ENCODE measurements at places on chromosomes 4 and X.

DNA sequence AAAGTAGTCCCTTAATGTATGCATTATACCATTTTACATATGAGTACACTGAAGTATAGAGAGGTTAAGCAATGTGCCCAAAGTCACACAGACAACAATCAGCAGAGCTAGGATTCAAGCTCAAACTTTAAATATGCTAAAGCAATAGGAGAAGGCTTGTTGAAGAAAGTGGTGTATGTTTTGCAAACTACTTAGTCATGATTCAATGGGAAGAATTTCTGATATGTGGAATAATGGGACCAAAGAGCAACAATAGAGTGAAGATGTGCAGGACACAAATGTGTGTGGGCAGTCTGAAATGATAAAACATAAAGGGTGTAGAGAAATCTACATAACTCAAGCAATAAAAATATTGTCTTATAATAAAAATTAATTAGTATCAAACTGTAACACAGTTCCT lies 109.0 kb upstream of the ARSJ start:
- no peak for DNase-seq

GRCh38 chr4:2489081-2489805 lies 20.3 kb downstream of the RNF4 start:
- no peak for DNase-seq

- DNase-seq, result no peak
These were observed 605.2 kb upstream of the EPHA5 start for GRCh38 chr4:66275411-66276038.

GRCh38 chr4:130296448-130296847 lies 1200.5 kb downstream of the C4orf33 start:
- no peak for DNase-seq

GRCh38 chr4:150327262-150327780 lies 249.1 kb downstream of the DCLK2 start:
- DNase-seq, result no peak

DNA sequence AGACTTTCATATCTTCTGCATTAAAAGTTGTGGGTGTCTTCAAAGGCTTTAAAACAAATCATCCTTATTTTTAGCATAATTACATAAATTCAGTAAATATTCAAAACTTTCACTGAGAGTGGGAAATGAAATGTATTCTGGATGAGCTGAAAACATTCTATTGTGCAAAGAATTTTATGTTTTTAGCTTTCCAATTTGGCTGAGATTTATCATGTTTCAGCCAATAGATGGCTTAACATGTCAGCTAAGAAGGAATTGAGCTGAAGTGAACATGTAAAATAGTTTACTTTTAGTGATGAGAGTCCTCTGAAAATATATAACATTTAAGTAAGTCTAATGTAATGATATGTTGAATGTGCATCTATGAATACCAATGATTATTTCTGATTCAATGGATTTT lies 213.5 kb upstream of the GIMD1 start:
- no peak for DNase-seq

- DNase-seq, result no peak
These were observed 65.6 kb upstream of the PDLIM3 start for GRCh38 chr4:185600801-185601434.

DNA sequence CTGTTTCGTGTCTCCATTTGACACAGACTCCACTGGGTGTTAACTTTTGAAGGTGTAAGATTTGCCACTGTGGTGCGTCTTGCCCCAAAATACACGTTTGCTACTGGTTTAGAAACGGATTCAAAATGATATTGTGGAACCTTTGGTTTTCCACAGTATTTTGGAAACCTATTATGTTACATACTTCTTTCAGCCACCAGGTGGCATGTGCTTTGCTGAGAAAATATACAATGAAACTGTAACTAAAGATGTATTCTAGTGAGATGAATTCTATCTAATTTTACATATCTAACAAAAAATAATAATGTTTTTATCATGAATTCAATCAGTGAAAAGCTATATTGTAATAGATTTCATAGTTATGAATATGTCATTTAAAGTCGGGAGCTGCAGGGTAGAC lies 28.4 kb upstream of the SLITRK4 start:
- no peak for DNase-seq

DNA sequence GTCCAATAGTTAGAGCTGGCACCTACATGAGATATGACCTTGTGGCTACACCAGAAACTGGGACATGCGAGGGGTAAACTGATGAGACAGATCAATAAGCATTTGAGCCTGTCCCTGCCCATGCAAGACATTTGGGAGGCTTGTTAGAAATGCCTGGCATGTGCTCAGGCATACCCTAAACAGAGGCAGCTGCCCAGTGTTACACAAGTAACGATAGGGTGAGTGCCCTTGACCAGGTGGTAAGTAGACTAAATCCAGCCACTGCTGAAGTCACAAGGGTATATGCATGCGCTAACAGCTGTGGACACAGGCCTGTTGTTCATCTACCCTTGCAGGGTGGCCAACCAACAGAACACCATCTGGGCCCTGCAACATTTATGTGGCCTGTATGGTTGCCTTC lies 56.1 kb upstream of the CCDC149 start:
- DNase-seq, result no peak

GRCh38 chrX:13022926-13023325 lies 21.5 kb downstream of the FAM9C start:
- no peak for DNase-seq

DNA sequence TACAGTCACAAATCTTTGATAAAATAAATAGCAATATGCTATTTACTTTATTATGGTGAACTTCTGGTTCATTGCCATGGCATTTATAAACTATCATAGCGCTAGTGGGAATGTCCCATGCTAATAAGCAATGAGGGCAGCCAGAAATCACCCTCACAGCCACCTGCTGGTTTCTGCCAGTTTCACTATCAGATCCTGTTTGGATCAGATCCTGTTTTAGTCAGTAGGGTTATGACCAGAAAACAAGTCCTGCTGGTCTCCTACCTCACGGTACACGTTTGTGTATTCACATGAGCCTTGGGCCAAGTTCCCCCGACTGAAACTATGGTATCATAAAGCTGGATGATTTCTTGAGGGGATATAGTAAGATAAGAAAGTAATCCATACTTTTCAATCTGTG lies 17.7 kb downstream of the FOXR2 start:
- no peak for DNase-seq

- peak; percentile 20 for DNase-seq
These were observed 150.6 kb downstream of the RASL11B start for GRCh38 chr4:53012738-53013137.

GRCh38 chrX:13279279-13280018 lies 40.4 kb downstream of the ATXN3L start:
- DNase-seq, result no peak

DNA sequence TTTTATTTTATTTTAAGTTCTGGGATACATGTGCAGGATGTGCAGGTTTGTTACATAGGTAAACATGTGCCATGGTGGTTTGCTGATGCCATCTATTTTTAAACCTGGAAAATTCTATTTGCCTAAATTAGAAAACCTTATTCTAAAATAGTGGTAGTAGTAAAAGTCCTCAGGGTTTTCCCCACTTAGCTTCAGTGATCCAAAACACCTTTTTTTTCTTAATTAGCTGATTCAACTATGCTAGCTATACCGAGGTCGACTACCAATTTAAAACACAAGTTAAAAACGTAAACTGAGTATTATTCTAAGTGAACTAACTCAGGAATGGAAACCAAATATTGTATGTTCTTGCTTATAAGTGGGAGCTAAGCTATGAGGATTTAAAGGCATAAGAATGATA lies 70.0 kb upstream of the IL13RA1 start:
- DNase-seq, result no peak

- DNase-seq, result no peak
These were observed 1120.2 kb downstream of the ARAP2 start for GRCh38 chr4:35124106-35124505.

DNA sequence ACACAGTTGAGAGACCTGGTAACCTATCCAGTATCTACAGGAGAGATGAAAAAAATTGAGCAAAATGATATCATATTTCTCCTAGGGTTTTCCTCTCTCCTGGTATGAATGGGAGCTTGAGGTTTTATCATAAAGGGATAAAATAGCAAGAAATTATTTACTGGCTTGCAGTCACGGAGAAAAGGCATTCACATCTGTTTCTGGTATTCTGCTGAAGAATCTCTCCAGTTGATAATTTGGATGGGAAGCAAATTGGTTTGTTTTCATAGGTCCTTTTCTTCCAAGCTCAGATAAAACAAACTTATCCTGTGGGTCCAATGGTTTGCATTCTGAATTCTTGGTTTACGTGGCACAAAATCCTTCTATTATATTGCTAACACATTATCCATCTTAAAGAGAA lies 83.1 kb upstream of the GYPA start:
- DNase-seq, result no peak

GRCh38 chr4:170979736-170980135 lies 833.5 kb upstream of the GALNTL6 start:
- no peak for DNase-seq

DNA sequence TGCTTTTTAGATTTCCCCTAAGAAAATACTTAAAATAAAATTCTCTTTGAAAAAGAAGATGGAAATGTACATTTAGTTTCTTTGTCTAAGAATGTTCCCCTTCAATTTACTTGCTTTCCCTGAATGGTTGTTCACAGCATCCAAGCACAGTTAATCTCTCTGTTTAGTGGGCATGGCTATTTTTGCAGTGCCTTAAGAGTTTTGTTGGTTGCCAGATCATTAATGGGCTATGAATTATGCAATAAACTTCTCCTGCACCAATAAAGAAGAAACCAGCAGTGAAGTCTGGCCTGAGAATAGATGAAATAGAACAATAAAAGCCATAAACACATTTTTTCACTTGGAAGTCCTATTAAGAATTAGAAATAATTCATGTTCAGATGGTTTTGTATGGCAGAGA lies 980.4 kb upstream of the IGFBP7 start:
- DNase-seq, result no peak

DNA sequence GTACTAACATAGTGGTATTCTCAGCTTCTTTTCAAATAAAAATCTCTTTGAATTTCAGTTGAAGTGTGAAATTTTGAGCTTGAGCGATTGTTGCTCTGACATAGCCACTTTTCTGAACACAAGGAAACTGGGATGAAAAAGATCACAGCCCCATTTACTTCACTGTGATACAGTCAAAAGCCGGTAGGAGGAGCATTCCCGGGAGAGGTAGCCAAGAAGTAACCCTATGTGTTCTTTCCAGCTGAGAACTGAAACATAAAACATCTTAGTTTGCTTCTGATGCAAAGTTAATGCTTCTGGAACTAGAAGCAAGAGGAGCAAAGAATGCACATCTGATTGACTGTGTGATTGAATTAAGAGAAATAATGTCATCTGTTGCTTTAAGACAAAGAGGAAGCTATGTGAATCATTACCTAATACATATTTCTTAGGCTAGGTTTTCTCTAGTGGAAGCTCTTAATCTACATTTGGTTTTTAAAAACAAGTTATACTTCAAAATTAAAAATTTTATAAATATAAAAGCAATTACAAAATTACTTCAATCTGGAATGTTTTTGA lies 88.3 kb upstream of the UNC5C start:
- no peak for DNase-seq

DNA sequence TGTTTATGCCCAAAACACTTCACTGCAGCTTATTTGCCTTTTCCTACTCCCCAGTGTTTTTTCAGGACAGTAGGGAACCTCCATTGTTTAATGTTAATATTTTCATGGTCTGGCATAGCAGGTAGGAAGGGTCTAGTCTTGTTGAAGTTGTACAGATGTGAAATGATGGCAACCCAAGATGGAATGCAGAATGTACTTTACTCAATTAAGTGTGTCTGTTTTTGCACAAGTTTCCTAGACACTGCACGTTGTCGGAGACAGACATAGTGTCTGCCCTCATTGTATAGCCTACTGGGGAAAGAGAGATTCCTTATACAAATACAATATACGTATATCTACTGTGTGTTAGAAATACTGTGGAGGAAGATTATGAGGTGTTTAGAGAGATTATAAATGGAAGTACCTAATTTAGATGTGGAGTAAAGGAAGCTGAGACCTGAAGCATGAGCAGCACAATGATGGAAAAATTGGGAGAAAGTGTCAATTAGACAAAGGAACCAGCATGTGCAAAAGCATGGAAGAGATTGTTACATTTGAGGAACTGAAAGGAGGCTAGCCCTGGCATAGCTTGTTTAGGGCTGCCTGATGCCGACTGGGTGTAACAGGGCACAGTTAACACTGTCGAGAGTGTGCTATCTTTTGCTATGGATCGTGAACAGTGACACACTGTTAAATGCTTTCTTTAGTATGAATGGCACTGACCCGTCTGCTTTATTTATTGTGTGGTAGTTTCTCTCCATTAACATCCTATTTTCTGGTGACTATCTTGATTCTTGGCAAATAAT lies 18.4 kb downstream of the CPEB2 start:
- no peak for DNase-seq

GRCh38 chrX:10726647-10727046 lies 106.3 kb upstream of the MID1 start:
- no peak for DNase-seq

DNA sequence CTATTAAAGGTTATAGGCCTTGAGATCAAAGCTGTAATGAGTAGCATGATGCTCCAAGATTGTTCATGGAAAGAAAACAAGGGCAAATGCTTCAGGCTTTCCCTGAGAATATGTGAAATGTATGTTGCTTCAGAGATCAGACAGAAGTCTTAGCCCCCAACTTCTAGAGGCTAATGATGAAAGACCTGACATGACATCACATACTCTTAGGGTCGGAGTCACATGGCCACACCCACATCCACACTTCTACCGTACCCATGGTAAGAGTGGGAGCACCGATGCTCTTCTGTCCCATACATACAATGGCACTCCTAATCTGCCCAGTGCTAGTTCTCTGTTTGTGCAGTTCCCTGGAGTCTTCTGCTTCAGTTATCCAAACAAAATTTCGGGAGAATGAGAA lies 111.9 kb upstream of the ACSL4 start:
- no peak for DNase-seq

- no peak for DNase-seq
These were observed 76.5 kb downstream of the MED28 start for GRCh38 chr4:17690898-17691297.

DNA sequence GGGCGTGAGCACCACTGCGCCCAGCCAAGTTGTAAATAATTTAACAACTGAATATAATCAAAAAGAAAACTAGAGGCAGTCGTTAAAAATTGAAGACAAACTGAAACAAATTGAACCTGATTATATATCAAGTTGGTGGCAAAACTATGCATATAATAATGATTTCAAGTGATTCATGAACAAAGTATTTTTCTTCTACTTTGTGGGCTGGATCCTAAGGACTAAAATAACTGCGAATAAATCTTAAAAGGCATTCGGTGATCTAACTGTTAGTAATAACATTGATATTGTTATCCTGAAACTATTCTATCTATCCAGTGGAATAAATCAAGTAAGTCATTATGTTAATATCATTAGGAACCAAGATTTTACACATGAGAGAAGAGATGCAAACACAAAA lies 21.2 kb upstream of the USP9X start:
- DNase-seq, result no peak

GRCh38 chr4:182916483-182917181 lies 554 bp downstream of the DCTD start:
- DNase-seq, result peak; percentile 59

- DNase-seq, result no peak
These were observed 267.8 kb upstream of the ANKRD50 start for GRCh38 chr4:124980276-124980752.

DNA sequence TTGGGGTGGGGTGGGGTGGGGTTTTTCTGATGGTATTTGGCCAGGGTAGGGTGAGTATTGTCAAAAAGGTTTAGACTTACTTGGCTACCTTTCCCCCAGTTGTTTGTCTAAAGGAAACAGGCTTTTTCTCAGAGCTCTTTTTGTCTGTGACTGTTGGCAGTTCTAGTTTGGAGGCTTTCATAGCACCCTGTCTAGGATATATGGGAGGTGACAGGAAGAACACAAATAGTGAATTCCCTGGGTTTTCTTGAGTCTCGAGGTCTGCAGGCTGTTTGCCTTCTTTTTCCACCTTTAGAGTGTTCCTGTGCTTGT lies 13.5 kb downstream of the RPS6KA3 start:
- no peak for DNase-seq

All from activated CD4-positive, alpha-beta T cell treated with anti-CD3 and anti-CD28 coated beads for 36 hours (primary cell).